LHCN-M2 (cell line): ENCODE measurements at places on chromosomes 2 and 18. TPM values are rescaled to one million over a fixed set of nuclear protein-coding genes. Genes with fewer than 3 reads are reported as not detected.

Gene DNAJC5G
- total RNA-seq, result not detected in 2 replicates

Gene EVA1A
- total RNA-seq, result 21.4 and 29.0 TPM in 2 replicates

Gene PIK3C3
- total RNA-seq, result 30.3 and 32.5 TPM in 2 replicates

Gene COL4A3
- not detected in 2 replicates for total RNA-seq
